ENCODE measurements at places on chromosomes 1 and 21.

DNA sequence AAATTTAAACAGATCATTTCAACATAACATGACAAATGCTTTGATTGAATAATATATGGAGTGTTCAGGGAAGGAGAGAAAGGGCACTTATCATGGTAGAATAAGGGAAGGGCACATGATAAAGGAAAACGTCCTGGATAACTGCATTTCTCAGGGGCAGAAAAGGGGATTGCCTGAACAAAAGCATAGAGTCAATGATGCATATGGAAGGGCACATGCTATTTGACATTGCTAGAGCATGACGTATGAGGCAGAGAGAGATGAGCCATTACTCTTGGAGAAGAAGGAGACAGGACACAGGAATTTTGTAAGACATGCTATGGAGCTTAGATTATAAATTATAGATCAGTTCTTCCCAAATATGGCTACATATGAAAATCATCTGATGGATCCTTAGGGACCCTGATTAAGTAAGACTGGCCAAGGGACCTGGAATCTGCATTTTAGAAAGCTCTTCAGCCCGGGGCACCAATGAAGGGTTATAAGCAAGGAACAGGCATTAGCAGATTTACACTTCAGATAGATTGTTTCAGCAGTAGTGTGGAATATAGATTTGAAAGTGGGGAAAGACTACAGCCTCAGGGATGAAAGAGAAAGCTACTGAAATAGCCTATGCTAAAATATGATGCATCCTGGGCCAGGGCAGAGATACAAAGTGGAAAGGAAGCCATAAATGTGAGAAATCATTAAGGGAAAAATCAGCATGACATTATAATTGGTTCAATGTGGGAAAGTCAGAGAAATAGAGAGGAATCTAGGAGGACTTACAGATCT lies 21.3 kb downstream of the FMO2 start:
- DNase-seq = no peak

DNA sequence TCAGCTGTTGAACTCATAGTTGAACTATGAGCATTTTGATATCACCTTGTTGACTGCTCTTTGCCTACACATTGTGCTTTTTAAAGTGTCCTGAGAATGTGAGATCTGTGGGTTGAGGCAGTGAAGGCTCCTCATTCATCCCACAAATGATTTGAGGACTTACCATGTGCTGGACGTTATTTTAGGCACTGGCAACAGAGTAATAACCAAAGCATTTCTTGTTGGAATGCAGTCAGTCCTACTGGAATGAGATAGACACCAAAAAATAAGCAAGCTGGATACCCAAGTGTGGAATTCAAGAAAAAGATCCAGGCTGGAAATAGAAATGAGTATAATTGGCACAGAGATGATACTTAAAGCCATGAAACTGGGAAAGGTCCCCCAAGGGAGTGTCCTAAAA lies 73.4 kb downstream of the ZP4 start:
- DNase-seq = no peak

- no peak for DNase-seq
These were observed 59.9 kb downstream of the DISP3 start for GRCh38 chr1:11538886-11539285.

DNA sequence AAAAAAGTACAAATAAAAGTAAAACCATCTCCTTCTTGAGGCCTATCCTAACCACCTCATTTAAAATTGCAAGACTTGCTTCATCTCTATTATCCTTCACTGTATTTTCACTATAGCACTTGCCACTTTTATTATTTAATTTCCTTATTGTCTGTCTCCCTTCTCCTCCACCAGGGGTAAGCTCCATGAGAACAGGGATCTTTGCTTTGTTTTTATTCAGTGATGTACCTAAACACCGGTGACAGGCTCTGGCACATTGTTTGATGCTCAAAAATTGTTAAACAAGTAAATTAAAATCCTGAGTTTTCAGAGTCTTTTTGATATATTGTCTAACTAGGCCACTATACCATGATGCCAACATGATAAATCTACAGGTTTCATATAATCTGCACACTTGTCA lies 17.2 kb upstream of the SPEN start:
- DNase-seq = no peak

All from DMS79 (cell line).